PC-9 (cell line): ENCODE measurements at places on chromosomes 11 and 22. TPM values are rescaled to one million over a fixed set of nuclear protein-coding genes. Genes with fewer than 3 reads are reported as not detected.
A peak's percentile ranks its signal among the peaks of the same experiment; 100 is the strongest.

- H3K27me3 ChIP-seq: peaks cover 71% of the 10 kb centered on the region
- H3K27ac ChIP-seq: no peak overlapping the region
- no peaks in the 10 kb centered on the region for H3K36me3 ChIP-seq
- no peak for DNase-seq
- H3K4me3 ChIP-seq: no peak overlapping the region
Observed at GRCh38 chr11:134781380-134781866, 369.4 kb upstream of the B3GAT1 start.

- peak overlapping the region; percentile 50 for H3K4me3 ChIP-seq
- DNase-seq: peak; percentile 66
- no peaks in the 10 kb centered on the region for H3K27me3 ChIP-seq
- peaks cover 87% of the 10 kb centered on the region for H3K4me1 ChIP-seq
Observed at GRCh38 chr11:118914178-118914918, 11.4 kb downstream of the BCL9L start.

GRCh38 chr11:58276151-58276550, 8.1 kb upstream of the OR10W1 start:
- H3K27me3 ChIP-seq: no peaks in the 10 kb centered on the region
- no peak overlapping the region for H3K27ac ChIP-seq
- H3K4me3 ChIP-seq: no peak overlapping the region
- H3K36me3 ChIP-seq: no peaks in the 10 kb centered on the region

- 0 out of 2 replicates have a peak overlapping the region, but pooled peaks have one; percentile 9 for H3K27ac ChIP-seq
- H3K27me3 ChIP-seq: no peaks in the 10 kb centered on the region
- peaks cover 6% of the 10 kb centered on the region; the same call in 1 of the 2 replicates for H3K36me3 ChIP-seq
- H3K4me3 ChIP-seq: no peak overlapping the region
- H3K4me1 ChIP-seq: peaks cover 17% of the 10 kb centered on the region
Observed at GRCh38 chr11:120425527-120425926, 86.0 kb upstream of the GRIK4 start.

DNA sequence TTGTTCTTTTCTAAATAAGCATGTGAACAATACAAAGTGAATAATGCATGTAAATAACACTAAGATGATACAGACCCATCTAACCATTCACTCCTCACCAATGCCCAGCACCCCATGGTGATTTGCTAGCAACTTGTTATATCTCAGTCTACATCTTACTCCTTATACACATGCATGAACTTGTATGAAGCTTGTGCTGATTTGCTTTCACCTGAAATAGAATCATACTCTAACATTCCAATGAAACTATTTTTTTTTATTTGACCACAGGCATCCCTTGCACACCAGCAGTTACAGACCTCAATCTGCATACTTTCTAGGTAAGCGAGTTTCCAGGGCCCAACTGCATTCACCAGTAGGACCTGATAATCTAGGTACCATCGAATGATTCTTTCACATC, 873.6 kb downstream of the OPCML start:
- no peaks in the 10 kb centered on the region for H3K36me3 ChIP-seq
- no peaks in the 10 kb centered on the region for H3K4me1 ChIP-seq
- H3K27ac ChIP-seq: no peak overlapping the region
- no peak for DNase-seq
- H3K27me3 ChIP-seq: no peaks in the 10 kb centered on the region
- no peak overlapping the region for H3K4me3 ChIP-seq

DNA sequence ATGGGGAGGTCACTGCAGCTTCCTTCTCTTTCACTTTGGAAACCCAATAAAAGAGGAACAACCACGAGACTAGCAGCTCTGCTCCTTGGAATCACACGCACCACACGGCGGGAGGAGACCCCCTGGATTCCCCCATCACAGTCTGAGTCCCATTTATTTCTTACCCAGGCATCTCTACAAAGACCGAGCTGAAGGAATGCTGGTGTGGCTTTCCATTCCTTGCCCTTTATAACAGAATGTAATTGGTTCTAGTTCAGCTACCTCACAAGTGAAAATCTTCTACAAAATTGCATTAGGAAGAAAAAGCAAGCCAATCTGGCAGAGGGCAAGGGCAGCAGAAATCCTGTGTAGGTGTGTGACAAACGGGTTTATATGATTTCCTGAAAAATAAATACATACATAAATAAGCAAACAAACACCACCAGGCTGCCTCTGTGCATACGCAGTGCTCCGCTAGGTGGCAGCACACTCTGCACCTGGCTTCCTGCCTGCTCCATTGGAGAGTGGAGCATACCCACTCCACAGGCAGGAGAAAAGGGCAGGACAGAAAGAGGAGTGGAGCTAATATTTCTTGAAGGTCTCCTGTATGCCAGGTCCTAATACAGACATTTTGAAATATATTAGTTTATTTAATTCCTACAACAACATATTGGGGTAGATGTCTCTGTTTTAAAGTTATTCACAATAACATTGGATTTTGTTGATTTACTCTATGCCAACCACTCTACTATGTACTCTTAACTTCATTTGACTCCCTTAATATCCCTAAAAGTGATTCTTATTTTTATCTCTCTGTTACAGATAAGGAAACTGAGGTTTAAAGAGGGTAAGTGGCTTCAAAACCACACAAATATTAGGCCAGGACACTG, 673.1 kb downstream of the KCNA4 start:
- H3K27me3 ChIP-seq: no peaks in the 10 kb centered on the region
- no peak overlapping the region for H3K4me3 ChIP-seq
- no peak overlapping the region for H3K27ac ChIP-seq
- H3K4me1 ChIP-seq: no peaks in the 10 kb centered on the region
- no peak for DNase-seq

- no peak overlapping the region for H3K27ac ChIP-seq
- peaks cover 10% of the 10 kb centered on the region; the same call in 1 of the 2 replicates for H3K4me1 ChIP-seq
- H3K36me3 ChIP-seq: no peaks in the 10 kb centered on the region
- H3K27me3 ChIP-seq: no peaks in the 10 kb centered on the region
Observed at GRCh38 chr11:134229126-134229790, 4.8 kb downstream of the VPS26B start.

DNA sequence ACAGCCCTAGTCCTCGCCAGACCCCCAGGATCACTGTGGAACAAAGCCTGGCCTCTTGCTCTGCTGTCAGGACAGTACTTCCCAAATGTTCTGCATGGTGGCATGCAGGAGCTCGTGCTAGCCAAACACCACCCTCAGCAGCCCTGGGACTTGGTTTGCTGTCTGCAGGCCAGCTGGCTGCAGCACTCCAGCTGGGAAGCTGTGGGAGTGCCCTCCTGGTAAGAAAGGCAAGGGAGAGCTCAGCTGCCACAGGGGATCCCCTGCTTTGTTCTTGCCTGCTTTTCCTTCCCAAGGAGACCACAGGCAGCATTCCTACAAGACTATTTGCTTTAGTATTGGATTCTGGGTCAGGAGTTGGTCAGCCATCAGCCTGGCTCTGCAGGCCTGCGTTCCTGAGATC, 27.9 kb downstream of the TCIRG1 start:
- no peaks in the 10 kb centered on the region for H3K4me1 ChIP-seq
- H3K4me3 ChIP-seq: no peak overlapping the region
- no peaks in the 10 kb centered on the region for H3K27me3 ChIP-seq
- no peak for DNase-seq
- H3K27ac ChIP-seq: no peak overlapping the region

- H3K36me3 ChIP-seq: no peaks in the 10 kb centered on the region
- peaks cover 8% of the 10 kb centered on the region for H3K4me1 ChIP-seq
- no peak overlapping the region for H3K4me3 ChIP-seq
Observed at GRCh38 chr11:111963931-111964340, 26.8 kb downstream of the DIXDC1 start.

Gene CARD10
- total RNA-seq: 63.9 and 76.7 TPM in 2 replicates

Gene SHISA8
- total RNA-seq: 2.3 and 4.3 TPM in 2 replicates

Gene SHISAL1
- total RNA-seq: 0.94 and 1.2 TPM in 2 replicates

Gene MMP1
- total RNA-seq: 0.35 TPM in 1 of 2 replicates, not detected in the other

Gene RHOD
- 127 and 156 TPM in 2 replicates for total RNA-seq

Gene DDX10
- 26.4 and 32.6 TPM in 2 replicates for total RNA-seq

Gene UBQLNL
- total RNA-seq: 0.15 TPM in 1 of 2 replicates, not detected in the other

Gene MICALL1
- 113 and 126 TPM in 2 replicates for total RNA-seq
